Activated naive CD4-positive, alpha-beta T cell treated with anti-CD3 and anti-CD28 coated beads for 36 hours (primary cell): ENCODE measurements at places on chromosomes 3 and 15.

DNA sequence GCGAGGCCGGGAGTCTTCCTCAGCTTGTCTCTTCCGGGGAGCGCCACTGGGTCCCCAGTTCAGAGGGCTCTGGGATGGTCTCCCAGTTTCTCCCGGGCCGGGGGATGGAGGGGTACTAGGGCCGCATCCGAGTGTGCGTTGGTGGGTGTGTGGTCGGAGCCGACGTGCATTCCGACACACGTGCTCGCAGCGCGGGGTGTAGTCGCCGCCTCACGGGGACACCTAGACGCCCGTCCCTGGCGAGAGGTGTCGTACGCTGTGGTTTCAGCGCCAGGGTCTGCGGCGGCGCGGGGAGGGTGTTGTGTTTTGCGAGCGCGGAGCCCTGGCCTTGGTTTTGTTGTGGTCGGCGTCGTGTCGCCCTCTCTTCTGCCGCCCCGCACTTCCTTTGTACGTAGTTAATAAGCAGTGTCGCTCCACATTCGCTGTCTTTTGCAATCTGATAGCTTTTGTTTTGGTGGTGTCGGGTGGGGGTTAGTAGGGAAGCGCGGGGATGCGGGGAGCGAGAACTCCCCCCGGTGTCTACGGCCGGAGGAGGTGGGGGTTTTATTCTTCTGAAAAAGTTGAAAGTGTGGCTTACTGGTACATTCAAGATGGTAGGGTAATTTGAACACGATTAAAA lies 2.2 kb downstream of the IGF1R start:
- DNase-seq, result peak; percentile 62

DNA sequence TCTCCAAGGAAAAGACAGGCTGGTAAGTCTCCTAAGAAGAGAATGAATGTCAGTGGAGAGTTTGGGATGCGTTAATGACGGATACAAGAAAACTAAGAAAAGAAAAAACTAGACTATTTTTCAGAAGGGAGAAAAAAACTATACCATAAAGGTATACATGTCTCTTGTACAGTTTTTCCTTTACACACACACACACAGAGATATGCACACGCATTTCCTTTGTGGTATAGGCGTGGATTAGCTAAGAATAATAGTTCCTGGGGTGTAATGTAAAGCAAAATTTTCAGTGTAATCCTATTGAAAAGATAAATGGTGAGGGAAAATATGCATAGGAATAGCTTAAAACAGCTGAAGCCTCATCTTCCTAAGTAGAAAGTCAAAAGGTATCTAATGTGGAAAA lies 36.3 kb downstream of the GABPB1 start:
- DNase-seq, result no peak

DNA sequence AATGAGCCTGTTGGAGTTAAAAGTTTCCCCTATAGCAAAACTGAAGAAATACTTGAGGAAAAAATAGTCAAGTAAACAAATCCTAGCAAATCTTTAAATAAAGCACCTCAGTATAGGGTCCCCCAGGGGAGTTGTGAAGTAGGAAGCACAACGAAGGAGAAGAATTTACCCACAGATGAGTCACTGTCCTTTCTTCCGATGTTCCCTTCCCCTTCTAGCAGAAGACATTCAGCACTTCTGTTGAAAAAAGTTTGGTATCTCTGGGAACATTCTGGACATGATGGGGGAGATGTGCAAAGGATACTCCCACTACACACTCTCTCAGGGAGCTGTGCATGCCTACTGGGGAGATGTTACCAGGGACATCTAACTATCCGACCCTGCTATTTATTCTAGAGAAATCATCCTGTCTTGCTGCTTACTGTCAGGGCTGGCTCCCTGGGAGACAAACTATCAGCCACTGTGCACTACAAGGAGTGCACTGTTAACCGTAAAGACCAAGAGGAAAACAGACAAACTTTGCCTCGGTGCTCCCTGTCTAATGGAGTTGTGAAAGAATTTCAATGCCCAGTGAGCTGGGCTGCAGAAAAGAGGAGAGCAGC lies 93.8 kb downstream of the RFTN1 start:
- no peak for DNase-seq

- DNase-seq, result no peak
These were observed 156.0 kb downstream of the EDEM1 start for GRCh38 chr3:5343459-5343858.

- DNase-seq, result no peak
These were observed 66.2 kb upstream of the TSC22D2 start for GRCh38 chr3:150341891-150342290.
